ENCODE measurements at places on chromosomes 16 and 17.

GRCh38 chr16:87830673-87831420 is 38.5 kb downstream of the SLC7A5 start:
- no peak for DNase-seq

- no peak for DNase-seq
These were observed 17.4 kb downstream of the RNF213 start for GRCh38 chr17:80277751-80278671.

- DNase-seq = peak; percentile 29
These were observed 14.6 kb downstream of the NUDT7 start for GRCh38 chr16:77736879-77737278.

GRCh38 chr17:58728798-58729197 is 26.9 kb upstream of the PPM1E start:
- DNase-seq = no peak
